ENCODE measurements at places on chromosomes 1 and 21.
A peak's percentile ranks its signal among the peaks of the same experiment; 100 is the strongest.

GRCh38 chr1:53678046-53678445 lies 60.9 kb downstream of the GLIS1 start:
- DNase-seq: no peak

- DNase-seq: no peak
These were observed 98.1 kb downstream of the PLD5 start for GRCh38 chr1:242426271-242426905.

- no peak for DNase-seq
These were observed 80.3 kb upstream of the DPH5 start for GRCh38 chr1:101105877-101106276.

GRCh38 chr1:239322369-239322768 lies 64.0 kb upstream of the CHRM3 start:
- DNase-seq: no peak

DNA sequence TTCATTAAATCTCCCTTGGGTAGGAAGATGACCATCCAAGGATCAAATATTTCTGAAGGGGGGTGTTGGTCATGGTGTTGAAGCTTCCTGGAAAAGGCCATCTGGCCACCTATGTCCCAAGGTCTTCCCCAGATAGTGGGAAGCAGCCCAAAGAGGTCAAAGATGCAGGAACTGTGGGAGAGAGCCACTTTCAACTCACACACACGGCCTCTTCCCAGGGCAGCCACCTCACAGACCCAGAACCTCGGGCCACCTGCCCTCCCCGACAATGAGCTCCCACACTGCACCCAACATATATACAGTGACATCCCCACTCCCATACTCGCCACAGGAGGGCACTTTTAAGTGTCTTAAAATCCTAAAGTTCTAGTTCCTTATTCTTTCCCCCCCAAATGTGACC lies 164.5 kb upstream of the ETV3 start:
- no peak for DNase-seq

GRCh38 chr1:101200513-101200912 lies 36.3 kb upstream of the S1PR1 start:
- peak; percentile 89 for DNase-seq

DNA sequence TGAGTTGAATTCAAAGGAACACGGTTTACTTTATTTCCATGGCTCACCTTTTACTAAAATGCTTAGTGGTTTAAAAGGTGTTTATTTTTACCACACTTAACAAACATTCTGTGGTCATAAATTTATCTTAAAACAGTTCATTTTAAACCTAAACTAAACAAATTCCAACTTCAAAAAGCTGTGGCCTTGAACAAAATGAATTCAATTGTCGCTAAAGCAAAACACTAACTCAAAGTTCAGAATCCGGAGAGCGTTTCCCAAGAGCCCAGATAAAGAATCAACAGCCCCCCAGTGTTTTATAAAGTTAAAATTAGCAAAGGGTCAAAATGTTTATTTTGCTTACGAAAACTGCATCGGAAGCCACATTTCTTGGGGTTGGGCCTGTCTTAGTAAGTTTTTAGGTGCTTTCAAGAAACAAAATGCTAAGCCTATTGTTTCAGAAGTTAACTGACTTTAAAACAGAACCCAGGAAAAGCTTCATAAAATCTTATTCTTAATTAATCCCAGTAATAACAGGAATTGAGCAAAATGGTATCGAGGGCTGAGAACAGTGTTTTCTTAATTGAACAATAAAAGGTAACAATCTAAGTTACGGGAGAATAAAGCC lies 1.3 kb downstream of the PUM1 start:
- no peak for DNase-seq

DNA sequence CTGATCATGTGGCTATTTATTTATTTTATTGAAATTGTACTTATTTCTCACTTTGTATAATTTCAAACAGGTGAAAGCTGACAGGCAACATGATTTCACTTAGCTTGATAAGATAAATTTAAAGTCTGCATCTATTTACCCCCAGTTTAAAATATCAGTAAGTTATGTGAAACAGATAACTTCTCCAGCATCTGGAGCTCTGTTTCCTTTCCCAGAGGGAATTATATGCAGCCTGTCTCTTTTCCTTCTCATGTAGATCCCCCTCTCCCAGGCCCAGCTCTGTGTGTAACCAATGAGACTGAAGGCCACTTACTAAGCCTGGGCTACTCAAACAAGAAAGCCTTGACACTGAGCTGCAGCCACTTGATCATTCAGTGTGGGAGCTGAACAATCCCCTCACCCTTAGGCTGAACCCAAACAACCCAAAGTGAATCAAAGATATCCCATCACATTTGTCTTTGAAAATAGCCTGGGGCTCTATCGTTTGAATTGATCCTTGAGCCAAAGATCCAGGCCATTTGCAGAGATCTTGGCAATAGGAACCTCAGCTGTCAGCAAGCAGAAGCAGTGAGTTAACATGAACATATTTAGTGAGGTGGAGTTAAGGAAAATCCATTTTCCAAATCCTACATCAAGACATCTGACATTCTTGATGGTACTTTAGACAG lies 383.9 kb downstream of the TGFB2 start:
- no peak for DNase-seq

GRCh38 chr1:115204513-115204912 lies 115.2 kb upstream of the TSPAN2 start:
- DNase-seq: no peak

DNA sequence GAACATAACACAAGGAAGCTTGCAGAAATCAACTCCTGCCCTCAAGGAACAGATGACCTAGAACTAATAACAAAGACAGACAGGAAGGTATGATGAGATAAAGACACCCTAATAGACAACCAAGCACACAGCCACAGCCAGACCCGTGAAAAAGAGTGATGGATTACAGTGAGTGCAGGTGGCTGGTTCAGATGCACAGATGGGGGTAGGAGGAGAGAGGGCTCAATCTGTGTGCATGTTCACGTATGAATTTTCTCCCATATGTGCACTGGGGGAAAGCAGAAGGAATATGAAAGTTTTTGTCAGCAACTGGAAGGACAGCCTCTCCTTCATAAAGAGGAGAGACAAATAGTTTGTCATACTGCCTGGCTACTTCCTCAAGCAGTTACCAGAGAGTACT lies 367.1 kb downstream of the PBX1 start:
- DNase-seq: no peak

- peak; percentile 31 for DNase-seq
These were observed 24.4 kb downstream of the MCOLN2 start for GRCh38 chr1:84972377-84972987.

GRCh38 chr1:94559921-94560320 lies 18.4 kb upstream of the F3 start:
- DNase-seq: no peak

DNA sequence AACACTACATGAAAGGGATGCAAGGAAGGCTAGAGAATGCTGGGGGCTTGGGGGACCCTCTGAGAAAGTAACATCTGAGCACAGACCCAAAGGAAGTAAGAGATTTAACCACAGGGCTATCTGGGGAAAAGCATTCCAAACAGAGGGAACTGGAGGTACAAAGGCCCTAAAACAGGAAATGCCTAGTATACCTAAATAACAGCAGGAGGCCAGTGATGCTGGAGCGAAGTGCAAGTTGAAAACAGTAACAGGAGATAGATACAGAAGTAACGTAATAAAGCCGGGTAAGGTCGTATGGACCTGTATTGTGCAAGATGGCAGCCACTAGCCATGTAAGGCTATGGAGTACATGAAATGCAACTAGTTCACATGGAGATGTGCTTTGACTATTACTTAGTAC lies 52.1 kb downstream of the CD34 start:
- no peak for DNase-seq

DNA sequence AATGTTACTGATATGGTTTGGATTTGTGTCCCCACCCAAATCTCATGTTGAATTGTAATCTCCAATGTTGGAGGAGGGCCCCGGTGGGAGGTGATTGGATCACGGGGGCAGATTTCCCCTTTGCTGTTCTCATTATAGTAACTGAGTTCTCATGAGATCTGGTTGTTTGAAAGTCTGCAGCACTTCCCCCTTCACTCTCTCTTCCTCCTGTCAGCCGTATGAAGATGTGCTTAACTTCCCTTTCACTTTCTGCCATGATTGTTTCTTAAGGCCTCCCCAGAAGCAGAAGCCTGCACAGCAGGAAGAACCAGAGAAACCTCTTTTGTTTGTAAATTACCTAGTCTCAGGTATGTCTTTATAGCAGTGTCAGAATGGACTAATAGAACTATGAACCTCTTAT lies 28.4 kb downstream of the TRIM33 start:
- DNase-seq: peak; percentile 28

DNA sequence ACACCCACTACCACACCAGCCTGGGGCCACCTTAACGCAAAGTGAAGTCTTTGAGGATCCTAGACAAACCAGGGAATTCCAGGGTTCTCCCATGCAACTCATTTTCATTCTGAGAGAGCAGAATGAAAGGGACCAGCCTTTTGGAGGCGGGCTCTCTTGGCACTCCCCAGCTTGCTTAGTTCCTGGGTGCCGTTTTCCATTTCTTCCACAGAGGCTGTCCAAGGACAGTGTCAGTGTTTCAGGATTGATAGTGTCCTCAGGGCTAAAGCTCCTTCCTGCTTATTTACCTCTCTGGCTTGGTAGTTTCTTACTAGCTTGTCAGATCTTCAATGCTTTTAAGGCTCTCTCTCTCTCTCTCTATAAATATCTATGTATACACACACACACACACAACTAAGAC lies 30.1 kb upstream of the GNG4 start:
- no peak for DNase-seq

DNA sequence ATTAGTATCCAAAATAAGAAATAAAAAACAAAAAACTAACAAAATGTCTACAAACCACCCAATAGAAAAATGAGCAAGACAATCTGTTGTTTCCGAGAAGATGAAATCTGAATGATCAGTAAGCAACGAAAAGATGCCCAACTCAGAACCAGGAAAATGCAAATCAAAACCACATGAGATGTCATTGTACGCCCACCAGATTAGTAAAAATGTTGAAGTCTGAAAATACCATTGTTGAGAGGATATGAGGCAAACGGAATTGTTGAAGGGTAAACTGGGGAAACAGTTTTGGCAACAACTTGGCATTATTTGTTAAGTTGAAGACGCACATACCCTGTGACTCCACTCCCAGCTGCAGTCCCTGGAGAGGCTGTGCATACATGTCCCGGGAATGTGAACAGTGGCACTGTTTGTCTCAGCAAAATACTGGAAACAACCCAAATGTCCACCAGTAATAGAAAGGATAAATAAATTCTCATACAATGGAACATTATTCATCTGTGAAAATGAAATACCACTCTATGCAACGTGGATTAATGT lies 10.6 kb downstream of the ZBTB17 start:
- no peak for DNase-seq

GRCh38 chr1:31814041-31814511 lies 1.7 kb downstream of the SPOCD1 start:
- DNase-seq: no peak

GRCh38 chr1:39754026-39754570 lies 15.4 kb downstream of the PPIE start:
- DNase-seq: no peak

GRCh38 chr21:16578912-16579311 lies 849.1 kb downstream of the USP25 start:
- no peak for DNase-seq

DNA sequence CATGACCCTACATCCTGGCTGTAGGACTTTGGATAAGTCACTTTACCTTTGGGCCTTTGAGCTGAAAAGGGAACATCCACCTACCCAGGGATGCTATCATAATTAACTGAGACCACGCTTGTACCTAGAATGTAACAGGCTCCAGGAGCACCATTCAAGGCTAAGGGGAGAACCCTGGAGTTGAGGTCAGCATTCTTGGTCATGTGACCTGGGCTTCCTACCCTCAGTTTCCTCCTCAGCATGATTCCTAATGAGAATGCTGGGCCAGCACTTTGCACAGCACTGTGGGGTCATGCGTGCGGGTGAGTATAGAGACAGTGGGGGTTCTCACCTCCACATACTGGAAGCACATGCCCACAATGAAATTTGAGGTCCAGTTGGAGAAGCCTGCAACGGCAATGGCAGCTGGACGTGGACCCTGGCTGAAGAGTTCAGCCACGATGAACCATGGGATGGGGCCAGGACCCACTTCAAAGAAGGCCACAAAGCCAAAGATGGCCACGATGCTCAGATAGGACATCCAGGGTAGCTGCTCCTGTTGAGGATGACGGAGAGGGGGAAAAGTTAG lies 31.3 kb downstream of the SLC2A1 start:
- no peak for DNase-seq

DNA sequence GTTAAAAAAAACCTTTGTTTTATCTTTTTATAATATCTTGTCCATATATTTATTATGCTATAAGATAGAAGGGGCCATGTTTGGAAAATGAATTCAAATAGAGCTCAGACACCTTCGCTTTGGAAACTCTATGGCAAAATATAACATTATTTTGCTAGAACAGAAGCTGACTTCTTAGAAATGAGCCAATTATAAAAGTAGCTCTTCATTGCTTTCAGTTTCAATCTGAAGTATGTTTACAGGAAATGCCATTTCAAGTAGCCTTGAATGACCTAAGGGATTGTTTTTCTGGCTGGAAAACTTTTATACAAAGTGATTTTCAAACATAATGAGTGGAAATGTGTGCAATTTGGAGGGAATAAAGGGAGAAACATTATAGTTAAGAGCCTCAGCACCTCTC lies 37.8 kb upstream of the GBP5 start:
- peak; percentile 91 for DNase-seq

DNA sequence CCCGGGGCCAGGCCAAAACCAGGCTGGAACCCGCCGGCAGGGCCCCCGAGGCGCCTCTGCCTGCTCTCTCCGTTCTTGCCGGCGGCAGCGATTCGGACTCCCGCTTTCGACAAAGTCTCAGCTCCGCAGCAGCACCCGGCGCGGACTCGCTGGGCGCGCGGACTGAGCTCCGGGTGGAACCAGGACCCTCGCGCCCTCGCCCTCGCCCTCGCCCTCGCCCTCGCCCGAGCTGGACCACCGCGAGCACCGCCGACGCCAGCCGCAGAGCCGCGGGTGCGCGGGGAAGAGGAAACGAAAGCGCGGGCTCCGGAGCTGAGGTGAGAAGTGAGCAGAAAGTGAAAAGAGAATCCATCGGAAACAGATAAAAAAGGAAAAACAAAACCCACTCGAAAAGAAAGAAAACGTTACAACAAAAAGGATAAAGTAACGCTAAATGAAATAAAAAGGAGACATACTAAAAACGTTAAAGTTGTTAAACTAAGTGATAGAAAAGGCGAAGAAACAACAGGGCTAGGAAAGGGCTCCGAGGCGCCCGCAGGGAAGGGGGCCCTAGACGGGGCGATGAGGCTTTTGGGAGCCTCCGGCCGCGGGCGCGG lies 64.9 kb downstream of the MEF2D start:
- DNase-seq: no peak

DNA sequence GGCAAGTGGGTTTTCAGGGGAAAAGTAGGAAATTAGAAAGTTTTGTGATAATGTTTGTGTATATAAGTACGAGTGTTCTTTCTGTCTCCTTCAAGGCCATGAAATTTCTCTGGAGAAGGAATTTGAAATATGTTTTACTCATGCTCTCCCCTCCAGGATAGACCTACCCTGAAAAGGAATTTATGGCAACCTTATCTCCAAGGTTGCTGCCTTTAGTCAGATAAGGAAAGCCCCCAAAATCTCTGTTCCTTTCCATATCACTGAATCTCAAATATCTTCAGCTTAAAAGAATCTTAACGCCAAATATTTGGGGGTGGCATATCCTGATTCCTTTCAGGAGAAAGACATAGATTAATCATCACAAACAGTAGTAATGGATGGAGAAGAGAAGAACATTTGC lies 499 bp upstream of the C4BPB start:
- DNase-seq: no peak

Data from renal cortical epithelial cell (primary cell).